ENCODE measurements at places on chromosomes 6 and 20.

DNA sequence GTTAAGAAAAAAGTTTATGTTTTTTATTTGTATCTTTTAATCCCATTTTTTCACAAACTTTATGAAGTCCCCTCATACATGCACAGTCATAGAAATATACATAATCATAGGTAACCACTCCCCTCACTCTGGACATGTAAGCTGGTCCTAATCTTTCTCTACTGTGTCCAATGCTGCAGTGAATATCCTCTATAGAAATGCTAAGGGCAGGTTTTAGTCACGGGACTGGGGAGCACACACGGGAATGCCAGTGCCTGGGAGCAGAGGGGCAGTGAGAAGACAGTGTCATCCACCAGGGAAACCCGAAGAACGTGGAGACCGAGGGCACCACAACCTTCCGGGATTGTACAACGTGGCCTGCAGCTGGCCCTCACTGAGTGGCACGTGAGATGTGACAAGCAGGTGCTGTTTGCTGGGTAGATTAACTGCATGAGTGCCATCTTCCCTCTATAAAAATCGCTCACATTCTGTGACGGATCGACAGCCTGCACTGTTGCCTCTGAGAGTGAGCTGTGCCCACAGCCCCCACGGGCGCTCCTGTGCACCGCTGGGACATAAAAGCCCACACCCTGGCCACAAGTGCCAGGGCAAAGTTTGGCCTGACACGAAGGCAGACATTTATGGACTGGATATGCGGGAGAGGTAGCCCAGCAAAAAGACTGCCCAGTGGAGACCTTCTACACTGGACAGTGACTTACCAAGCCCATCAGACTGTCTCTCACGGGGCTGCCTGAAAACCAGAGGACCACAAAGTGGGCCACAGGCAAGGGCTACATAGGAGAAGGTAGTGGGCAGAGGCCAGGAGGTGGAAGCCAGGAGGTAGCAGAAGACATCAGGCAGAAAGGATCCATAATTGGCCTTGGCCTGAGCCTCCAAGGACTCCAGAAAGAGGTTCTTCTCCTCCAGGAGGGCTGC lies 63.2 kb downstream of the FGD2 start:
- no peak for DNase-seq

DNA sequence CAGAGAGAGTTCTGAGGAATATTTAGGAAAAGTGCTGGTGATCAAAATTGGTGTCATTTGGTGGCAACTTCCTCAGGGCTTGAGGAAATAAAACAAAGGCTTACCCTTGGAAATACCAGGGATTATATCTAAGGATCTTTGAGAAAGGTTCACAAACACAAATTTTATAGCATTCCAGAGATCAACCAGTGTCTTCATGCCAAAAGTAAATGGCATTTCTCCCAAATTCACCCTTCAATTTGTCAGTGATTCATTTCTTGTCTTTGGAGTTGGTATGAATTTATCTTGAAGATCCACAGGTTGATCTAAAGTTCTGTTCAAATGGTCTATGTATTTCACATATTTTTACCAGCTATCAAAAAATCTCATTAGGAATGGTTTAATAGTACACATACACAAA lies 181.5 kb downstream of the FUT9 start:
- DNase-seq = no peak

- DNase-seq = no peak
These were observed 33.2 kb upstream of the AKAP7 start for GRCh38 chr6:131101911-131102680.

- no peak for DNase-seq
These were observed 10.3 kb upstream of the TCP11 start for GRCh38 chr6:35151466-35151865.

- no peak for DNase-seq
These were observed 58.5 kb downstream of the OGFRL1 start for GRCh38 chr6:71347119-71347518.

- DNase-seq = no peak
These were observed 10.3 kb upstream of the RALY start for GRCh38 chr20:33983371-33983770.

DNA sequence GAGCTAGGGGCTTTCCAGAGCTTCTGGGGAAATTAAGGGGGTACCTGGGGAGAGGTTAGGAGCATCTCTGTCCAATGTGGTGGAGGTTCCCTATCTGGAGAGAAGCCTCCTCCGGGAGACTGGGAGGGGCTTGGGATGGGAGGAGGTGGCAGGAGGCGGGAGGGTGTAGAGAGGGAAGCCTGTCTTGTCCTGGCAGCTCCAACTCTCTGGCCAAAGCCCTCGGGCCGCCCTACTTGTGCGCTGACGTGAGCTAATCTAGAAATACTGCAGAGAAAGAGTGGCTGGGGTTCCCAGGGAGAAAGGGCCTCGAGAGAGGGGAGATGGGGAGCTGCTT lies 1.6 kb upstream of the SLC32A1 start:
- DNase-seq = no peak

DNA sequence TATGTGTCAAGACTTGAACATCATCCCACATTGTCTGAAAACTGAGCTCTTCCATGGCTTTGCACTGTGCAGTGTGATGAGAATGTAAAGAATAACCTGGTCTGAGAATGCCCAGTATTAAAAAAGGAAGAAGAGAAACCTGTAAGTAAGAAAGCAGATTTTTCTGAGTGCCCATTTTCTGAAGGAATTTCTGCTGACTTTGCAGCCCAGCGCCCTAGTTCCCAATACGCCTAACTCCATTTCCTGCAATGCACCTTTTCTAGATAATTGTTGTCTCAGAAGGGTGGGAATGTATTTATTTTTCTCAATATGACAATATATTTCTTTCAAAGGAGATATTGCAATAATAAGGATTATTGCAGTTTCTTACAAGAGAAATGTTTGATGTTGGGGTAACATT lies 231.5 kb downstream of the HAO1 start:
- no peak for DNase-seq

- no peak for DNase-seq
These were observed 10.6 kb upstream of the TENT5A start for GRCh38 chr6:81763051-81763450.

- DNase-seq = no peak
These were observed 91.8 kb downstream of the TRMT11 start for GRCh38 chr6:126077810-126078776.

DNA sequence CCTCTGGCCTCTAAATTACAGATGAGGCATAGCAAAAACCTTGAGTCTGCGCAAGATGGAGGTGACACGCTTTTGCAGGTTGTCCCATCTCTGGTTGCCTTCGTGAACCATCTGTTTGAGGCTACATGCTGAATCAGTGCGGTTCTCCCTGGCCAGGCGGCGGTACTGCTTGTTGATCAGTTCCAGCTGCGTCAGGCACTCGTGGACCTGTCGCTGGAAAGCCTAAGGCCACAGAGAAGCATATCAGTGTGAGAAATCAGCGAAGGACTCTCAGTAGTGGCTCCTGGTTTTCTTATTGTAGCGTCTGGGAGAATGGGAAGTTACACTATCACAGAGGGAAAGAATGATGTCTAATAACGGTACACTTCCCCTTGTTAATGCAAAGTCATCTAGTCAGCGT lies 344.4 kb downstream of the ESR1 start:
- no peak for DNase-seq

DNA sequence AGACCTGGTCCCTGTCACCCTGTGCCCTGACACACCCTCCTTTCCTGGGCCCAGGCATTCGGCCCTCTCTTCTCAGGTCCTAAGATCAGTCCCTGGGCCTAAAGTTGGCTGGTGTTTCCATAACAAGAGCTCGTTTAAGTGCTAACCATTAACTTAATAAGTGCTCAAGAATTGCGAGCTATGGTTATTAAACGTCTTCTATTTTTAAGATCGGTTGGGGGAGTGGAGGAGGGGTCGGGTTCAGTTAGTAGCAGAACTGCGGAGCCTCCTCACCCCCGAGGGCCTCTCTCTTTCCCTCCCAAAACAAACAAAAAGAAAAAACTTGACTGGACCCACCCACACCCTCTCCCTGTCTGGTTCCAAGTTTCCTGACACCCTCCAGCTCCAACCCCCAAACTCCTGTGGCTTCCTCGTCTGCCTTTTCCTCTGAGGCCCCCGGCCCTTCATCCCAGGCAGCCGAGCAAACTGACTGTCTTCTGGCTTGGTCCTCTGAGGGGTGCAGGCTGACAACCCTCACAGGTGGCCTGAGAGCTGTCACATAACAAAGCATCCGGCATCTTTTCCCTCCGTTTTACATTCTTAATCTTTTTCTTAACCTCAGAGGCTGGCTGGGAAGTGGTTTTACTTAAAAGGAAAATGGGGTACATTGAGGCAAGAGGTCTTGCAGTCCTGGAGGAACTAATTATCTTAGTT lies 2.0 kb downstream of the STK35 start:
- no peak for DNase-seq

DNA sequence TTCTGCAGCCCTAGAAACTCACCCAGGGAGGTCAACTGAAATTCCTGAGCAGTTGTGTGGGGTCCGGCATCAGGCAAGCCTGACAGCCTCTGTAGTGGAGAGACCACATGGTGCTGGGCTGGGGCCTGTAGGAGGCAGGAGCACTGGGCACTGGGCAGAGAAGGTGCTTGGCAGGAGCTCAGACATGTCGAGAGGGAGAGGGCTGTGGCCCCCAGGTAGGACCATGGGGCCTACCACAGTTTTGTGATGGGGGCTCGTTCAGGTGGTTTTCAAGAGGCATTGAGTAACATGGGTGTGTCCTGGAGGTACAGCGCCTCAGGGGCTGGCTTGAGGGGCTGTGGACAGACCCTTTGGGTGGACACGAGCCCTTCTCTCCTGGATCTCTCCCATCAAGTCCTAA lies 15.9 kb downstream of the SLC22A23 start:
- no peak for DNase-seq

- DNase-seq = no peak
These were observed 58.5 kb downstream of the DLL1 start for GRCh38 chr6:170232186-170233002.

DNA sequence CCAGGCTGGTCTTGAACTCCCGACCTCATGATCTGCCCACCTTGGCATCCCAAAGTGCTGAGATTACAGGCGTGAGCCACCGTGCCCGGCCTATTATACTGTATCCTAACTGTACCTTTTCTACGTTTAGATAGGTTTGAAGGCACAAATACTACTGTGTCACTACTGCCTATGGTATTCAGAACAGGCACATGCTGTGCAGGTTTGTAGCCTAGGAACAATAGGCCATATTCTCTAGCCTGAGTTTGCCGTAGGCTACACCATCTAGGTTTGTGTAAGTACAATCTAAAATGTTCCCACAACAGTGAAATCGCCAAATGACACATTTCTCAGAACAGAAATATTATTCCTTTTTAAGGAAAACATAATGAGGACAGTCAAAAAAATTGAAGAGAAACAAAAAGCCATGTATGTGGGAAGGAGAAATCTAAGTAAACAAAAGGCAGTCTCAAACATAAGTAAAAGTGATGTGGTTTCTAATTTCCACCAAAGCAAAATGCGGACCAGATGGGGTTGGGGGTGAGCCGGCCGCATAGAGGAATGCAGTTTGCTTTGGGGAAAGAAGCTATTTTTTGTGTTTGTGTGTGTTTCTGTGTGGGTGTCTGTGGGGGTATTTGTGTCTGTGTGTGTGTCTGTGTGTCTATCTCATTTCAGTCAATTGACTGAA lies 192.6 kb upstream of the SALL4 start:
- DNase-seq = peak; percentile 52

DNA sequence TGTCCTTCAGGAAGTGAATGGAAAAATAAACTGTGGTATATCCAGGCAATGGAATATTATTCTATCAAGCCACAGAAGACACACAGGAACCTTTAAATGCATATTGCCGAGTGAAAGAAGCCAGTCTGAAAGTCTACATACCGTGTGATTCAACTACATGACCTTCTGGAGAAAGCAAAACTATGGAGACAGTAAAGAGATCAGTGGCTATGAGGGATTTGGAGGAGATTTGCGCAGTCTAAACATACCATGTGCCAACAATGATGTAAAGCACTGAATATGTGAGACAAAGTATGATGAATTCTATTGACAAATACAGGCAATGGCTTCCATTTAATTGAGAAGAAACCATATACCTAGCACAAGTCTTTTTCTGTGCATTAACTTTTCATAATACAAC lies 518.3 kb upstream of the ZNF337 start:
- no peak for DNase-seq

DNA sequence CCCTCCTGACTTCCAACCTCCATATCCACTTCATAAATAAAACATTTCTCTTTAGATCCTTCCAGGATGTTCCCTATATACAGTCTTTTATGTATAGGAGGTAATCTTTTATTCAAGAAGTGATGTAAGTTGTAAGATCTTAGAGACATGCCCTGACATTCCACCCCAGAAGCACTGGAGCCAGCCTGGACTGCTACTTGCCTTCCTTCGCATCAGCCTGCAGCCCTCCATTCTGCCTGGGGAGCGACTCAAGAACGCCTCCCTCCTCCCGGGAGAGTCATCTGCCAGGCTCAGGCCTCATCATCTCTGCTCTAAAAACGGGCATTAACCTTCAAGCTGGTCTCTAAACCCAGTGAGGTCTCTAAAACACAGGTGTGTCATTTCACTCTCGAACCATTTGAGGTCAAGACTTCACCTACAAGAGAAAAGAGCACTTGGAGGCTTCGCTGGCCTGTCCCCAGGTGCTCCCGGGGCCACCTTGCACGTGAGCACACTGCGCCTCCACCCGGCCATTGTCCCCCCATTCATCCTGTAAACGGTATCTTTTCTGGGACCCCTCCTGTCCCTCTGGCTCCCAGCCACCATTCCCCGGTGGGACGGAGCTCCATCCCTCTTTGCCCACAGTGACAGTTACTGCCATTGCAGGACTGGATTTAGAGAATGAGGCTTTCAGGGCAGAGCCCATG lies 107.5 kb upstream of the PDE10A start:
- no peak for DNase-seq

DNA sequence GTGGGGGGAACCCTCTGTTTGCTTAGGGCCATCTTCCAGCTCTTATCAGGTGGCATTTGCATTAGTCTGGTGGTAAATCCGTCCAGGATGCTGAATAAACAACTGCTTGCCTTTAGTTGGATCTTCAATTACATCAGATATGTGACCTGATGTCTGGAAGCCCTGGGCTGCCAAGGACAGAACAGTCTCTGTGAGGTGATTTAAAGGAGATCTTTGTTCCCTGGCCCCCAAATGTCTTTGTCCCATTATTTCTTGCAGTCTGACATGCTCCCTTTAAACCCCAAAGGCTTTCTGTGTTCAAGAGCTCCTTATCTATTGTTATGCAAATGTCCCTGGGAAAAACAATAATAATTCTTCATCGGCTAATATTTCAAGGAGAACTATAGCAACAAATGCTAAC lies 84.6 kb upstream of the SPTLC3 start:
- DNase-seq = no peak

- DNase-seq = no peak
These were observed 24.1 kb downstream of the ALDH8A1 start for GRCh38 chr6:134925800-134926199.

- DNase-seq = no peak
These were observed 27.1 kb downstream of the PPP1R3G start for GRCh38 chr6:5112066-5112799.

All from right forelimb (tissue), 1 donor.